HuH-7 (cell line): ENCODE measurements at places on chromosomes 7 and 10.

- no peak for DNase-seq
Observed at GRCh38 chr10:24009736-24010135, 199.2 kb upstream of the KIAA1217 start.

- no peak for DNase-seq
Observed at GRCh38 chr10:43824934-43825333, 176.3 kb upstream of the ZNF32 start.

DNA sequence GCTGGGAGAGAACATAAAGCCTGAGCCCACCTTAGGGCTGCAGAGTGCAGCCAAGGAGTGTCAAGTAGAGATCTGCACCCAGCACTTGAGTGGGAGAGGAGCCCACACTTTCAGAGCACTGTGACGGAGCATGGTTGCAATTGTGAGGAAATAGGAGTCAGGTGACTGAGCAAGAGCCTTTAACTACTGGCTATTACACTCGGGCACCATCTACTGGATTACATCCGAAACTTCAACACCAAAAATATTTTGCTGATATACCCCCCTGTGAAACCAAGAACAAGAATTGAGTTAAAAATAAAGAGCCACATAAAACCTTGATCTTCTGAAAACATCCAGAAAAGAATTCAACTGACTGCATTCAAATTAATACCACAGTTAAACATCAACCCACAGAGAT is 657.9 kb downstream of the NXPH1 start:
- no peak for DNase-seq

DNA sequence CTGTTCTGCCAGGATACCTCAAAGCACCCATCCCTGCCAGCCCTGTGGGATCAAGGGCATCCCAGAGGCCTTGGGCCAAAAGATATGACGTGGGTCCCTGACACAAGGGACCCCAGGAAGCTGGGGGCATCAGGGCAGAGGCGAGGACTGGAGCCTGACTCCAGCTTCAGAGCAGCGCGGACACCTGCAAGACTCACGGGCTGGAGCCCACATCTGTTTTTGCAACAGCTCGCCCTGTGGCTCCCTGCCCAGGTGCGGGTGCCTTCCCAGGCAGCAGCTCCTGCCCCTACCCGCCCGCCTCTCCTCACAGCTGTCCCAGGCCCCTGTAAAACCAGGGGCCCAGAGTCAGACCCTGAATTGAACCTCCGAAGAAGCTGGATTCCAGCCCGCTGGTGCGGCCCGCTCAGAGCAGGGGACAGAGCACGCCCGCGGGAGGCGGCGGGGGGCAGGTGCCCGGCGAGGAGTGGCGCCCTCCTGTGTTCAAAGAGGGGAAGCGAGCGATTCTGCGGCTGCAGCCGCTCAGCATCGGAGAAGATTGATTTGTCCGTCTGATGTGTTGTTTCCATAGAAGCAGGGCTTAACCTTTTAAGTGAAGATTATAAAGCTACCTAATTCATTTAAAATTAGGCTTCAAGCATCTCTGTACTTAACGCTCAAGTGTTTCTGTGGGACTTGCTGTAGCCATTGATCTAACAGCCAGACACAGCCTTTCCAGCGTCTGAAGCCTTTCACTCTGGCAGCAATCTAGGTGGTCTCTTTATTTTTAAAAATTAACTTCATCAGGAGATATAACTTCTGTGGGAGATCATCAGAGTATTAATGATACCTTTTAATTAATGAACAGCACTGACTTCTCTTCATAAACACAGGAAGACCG is 88.4 kb downstream of the BEND7 start:
- DNase-seq = peak; percentile 79

DNA sequence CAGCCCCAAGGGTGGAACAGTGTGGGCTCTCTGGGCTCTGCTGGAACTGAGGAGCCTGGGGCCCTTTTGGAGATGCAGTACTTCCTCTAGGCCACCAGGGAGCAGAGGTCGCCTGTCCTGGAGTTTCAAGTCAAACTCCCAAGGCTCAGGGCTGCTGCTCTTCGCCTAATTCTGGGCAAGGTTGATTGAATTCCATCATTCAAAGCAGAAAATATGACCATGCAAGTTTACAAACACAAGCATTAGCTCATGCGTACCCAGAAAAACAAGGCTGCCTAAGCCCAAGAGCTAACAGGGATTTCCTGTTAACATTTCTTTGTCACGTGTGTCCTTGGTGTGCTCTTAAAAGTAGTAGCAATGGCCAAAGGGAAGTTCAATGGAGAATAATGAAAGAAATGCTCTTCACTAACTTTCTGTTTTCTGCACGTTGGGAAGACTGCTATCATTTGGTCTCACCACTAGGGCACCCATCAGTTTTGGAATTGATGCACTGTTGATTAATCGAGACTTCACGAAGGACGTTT is 20.1 kb downstream of the LDB3 start:
- DNase-seq = peak; percentile 78

GRCh38 chr10:104099269-104099668 is 13.6 kb upstream of the COL17A1 start:
- DNase-seq = no peak

DNA sequence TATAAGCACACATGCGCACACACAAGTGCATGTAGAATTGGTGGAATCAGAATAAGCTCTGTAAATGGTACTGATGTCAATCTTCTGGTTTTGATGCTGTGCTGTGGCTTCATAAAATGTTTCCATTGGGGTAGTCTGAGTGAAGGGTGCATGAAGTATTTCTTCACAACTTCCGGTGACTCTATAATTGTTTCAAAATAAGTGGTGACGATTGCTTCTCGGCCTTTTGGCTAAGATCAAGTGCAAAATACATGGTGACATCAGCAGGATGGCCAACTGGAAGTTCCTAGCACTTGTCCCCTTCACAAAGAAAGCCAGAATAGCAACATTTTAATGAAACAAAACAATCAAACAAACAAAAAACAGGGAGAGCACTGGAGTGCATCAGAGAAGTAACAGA is 41.6 kb upstream of the CAMK2B start:
- no peak for DNase-seq

GRCh38 chr10:1736144-1736971 is 967 bp downstream of the ADARB2 start:
- DNase-seq = no peak

DNA sequence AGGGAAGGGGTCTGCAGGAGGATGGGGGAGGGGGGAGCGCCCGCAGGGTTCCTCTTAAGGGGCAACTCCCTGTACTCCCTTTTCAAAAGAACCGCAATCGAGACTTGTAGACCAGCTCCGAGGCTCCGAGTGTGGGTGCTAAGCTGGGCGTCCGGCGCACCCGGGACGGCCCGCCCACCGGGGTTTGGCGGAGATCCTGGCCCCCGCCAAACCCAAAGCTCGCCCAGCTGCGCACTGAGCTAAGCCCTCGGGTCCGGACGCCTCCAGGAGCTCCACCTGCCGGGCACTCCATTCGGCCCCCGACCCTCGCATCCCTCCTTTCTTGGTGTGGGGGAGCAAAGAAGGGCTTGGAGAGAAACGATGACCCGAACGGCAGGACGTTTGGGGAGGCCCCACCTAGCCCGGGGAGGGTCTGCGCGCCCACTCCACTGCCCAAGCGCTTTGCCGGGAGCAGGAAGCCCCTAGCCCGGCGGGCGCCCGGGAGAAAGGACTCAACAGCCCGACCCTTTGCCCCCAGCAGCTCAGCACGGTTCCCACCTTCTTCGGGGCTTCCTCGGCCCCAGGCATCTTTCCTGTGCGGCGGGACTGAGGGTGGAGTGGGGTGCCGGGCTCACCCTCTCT is 651 bp downstream of the AFAP1L2 start:
- no peak for DNase-seq

GRCh38 chr7:5426226-5426475 is 2.5 kb upstream of the TNRC18 start:
- DNase-seq = no peak

GRCh38 chr10:15764892-15765454 is 45.3 kb upstream of the ITGA8 start:
- no peak for DNase-seq

- peak; percentile 72 for DNase-seq
Observed at GRCh38 chr10:22086730-22087401, 83.3 kb upstream of the DNAJC1 start.

- DNase-seq = no peak
Observed at GRCh38 chr7:85405016-85405902, 218.4 kb upstream of the SEMA3D start.

- DNase-seq = no peak
Observed at GRCh38 chr7:124480036-124480820, 285.4 kb downstream of the GPR37 start.
